Central memory CD4-positive, alpha-beta T cell (primary cell): ENCODE measurements at places on chromosomes 7 and 10.

- DNase-seq = no peak
These were observed 152.9 kb downstream of the EBF3 start for GRCh38 chr10:129811208-129811607.

GRCh38 chr10:65320236-65321026 lies 1605.4 kb upstream of the LRRTM3 start:
- no peak for DNase-seq

DNA sequence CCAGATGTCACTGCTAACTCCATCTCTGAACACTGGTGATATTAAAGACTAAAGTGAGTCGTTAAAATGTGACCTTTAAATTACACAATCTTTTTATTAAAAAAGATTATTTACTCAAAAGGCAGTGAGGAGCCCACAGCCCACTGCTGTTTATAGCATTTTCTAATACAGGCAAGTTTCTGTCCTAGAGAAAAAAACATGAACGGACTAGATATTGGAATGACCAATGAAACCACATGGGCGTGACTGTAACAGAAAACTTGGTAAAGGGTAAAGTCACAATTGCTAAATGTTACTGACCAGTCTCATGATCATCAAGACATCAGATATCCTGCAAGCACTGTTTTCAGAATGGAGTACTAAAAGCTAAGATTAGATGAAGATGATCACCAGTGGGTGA lies 78.7 kb downstream of the FEZF1 start:
- DNase-seq = no peak

DNA sequence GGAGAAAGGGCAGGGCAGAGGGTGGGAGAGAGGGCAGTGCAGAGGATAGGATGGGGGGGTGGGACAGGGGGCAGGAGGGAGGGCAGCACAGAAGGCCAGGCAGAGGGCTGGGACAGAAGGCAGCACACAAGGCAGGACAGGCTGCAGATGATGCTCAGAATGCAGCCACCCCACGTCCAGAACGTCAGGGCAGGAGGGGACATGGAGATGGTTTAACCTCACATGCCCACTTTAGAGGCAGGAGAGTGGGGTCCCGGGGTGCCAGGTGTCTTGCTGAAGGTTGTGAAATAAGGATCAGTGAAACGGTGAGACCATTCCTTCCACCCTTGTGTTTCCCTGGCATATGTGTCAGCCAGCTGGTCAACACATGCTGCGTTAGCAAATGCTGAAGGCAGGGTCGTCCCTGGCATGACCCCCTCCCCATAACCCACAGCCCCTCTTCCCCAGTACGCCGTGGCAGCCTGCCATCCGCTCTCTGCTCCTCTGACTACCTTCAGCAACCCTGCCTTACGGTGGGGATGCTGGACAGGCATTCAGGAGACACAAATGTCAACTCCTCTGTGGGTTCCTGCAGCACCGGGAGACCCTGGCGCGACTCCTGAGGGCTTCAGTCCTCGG lies 592.1 kb downstream of the DNAJB6 start:
- DNase-seq = no peak

DNA sequence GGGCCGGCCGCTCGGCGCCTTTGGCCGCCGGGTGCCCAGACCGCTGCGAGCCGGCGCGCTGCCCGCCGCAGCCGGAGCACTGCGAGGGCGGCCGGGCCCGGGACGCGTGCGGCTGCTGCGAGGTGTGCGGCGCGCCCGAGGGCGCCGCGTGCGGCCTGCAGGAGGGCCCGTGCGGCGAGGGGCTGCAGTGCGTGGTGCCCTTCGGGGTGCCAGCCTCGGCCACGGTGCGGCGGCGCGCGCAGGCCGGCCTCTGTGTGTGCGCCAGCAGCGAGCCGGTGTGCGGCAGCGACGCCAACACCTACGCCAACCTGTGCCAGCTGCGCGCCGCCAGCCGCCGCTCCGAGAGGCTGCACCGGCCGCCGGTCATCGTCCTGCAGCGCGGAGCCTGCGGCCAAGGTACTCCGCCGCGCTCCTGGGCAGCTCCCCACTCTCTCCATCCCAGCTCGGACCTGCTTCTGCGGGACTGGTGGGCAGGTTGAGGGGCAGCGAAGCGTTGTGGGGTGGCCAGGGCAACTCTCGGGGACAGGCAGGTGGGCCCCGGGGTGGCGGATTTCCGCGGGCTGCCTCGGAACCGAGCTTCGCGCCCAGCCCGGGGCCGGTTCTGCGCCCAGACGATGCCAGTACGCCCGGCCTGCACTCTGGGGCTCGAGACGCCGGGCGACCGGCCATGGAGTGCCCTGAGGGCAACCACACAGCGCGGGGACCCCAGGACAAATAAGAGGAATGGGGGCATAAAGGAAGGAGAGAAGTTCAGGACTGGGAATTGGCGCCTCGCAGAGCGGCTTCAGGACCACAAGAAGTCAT lies 578 bp downstream of the HTRA1 start:
- no peak for DNase-seq

DNA sequence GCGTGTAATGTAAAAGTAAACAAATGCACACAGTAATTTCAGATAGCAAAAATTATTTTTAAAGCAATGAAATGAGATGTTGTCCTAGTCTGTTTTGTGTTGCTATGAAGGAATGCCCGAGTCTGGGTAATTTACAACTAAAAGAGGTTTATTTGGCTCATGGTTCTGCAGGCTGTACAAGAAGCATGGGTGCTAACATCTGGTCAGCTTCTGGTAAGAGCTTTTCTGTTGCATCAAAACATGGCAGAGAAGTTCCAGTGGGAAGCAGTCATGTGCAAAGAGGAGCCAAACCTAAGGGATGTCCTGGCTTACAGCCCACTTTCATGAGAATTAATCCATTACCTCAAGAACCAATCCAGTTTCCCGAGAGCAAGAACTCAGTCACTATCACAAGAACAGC lies 62.9 kb upstream of the MNX1 start:
- DNase-seq = no peak
